ENCODE measurements at places on chromosomes 4 and X. TPM values are rescaled to one million over a fixed set of nuclear protein-coding genes. Genes with fewer than 3 reads are reported as not detected.

The PRDM5 gene
- 3.5 TPM for total RNA-seq

The SEC31A gene
- 190 TPM for total RNA-seq

The PPEF2 gene
- total RNA-seq: under 0.01 TPM

The SOX3 gene
- total RNA-seq: not detected

The NLGN4X gene
- 0.26 TPM for total RNA-seq

The SPANXB1 gene
- not detected for total RNA-seq

The CCDC160 gene
- total RNA-seq: not detected

The ANKRD50 gene
- total RNA-seq: 58.8 TPM

The CTAG2 gene
- total RNA-seq: not detected

The SORCS2 gene
- under 0.01 TPM for total RNA-seq

The CCDC120 gene
- total RNA-seq: 1.6 TPM

The GSPT2 gene
- 3.2 TPM for total RNA-seq

- DNase-seq: no peak
These were observed 178.3 kb downstream of the CHIC2 start for GRCh38 chr4:53886090-53886489.

- DNase-seq: no peak
These were observed 71.1 kb downstream of the DCLK2 start for GRCh38 chr4:150149381-150149780.

- peak; percentile 63 for DNase-seq
These were observed at the start of gene WDFY3 for GRCh38 chr4:84966382-84967242. TSS of gene WDFY3 (minus strand) at chr4:84966690. CDS start at chr4:84860591, 106,099 bp downstream.

GRCh38 chr4:159607809-159608208 is 504.9 kb downstream of the RAPGEF2 start:
- DNase-seq: no peak

DNA sequence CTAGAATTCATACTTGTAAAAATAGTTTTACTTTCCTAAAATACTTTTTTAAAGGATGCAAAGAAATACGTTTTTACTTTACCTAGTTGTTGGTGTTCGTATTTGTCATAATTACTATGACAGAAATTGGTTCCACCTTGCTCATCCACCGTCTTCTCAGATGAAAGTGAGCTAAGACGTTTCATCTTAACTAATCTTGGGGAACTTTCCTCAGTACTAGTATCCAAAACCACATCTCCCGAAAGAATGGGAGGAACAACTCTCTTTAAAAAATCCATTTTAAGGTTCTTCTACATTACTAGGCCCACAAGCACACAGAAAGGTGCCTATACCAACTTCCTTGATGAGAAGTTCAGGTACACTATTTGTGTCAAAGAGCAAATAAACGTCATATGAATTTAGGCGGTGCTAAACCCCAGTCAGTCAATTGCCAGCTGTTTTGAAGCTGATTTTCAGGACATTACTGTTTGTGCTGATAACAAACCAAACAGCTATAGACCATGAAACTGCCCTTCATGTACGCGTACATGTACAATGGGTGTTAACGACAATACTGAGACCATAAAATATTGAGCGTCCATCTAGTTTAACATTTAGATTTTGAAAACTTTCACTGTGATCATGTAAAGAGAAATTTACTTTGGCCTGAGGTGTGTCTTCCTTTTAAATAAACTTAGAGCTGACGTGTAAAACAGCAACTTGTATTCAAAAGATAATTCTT is 99.1 kb downstream of the FRYL start:
- no peak for DNase-seq

- peak; percentile 71 for DNase-seq
These were observed 75.8 kb downstream of the TSPAN7 start for GRCh38 chrX:38636949-38637819.

DNA sequence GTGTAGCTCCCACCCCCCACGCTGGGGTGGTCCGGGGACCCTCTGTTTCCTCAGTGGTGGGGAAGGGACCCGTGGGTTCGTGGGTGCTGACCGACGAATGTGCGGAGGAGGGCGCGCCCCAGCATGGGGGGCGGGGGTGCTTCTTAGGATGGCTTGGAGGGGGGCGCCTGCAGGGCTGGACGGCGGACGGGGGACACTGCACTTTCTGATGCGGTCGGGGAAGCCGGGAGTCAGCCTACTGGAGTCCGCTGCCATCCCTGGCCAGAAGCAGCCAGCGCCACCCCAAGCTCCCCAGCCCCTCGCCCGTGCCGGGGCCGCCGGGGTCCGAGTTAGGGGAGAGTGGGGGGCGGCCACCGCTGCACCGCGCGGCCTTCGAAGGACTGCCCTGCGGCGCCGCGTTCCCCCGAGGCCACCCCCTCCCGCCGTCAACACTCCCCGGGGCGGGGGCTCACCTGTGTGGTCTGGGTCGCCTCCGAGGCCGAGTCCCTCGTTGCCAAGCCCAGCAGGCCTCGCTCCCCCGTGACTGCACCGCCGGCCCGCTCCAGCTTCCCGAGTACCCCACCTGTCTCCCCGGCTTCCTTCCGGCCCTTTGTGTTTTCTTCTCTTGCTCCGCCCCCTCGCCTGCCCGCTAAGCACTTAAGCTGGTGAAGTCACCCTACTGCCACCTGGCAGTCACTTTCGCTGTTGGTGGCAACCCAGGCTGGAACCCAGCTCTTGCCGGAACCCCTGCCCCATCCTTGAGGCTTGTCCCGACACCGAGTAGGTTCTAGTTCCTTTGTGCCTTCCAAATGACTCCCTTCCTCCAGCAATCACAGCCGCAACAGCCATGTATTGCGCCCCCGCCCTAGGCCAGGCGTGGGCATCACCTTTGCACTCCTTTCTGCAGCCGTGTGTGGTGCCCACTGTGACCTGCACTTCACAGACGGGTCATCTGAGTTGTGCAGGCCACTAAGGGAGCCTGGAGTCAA is at the start of gene OCIAD2:
OCIAD2 (minus strand) TSS at position 569 of the 968 bp plus-strand sequence. CDS start 2,225 bp downstream, outside the sequence.
- DNase-seq: peak; percentile 10

DNA sequence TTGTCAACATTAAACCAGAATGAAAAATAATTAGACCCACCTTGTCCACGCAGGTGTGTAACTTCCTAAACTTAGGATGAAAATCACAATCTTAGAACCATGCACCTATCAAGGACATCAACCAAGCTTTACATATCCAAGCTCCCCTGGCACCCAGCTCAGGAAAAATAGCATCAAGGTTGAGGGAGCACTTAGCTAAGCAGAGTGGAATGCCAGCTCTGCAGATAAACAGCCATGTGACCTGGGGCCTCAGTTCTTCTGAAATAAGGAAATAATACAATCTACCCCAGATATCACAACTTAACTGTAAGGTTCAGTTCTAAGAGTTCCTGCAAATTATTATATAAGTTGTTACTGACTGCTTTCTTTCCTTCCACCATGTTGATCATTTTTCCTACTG is 64.7 kb downstream of the DHX15 start:
- DNase-seq: peak; percentile 11

- no peak for DNase-seq
These were observed 19.3 kb downstream of the DAPP1 start for GRCh38 chr4:99835942-99836341.

- DNase-seq: no peak
These were observed 83.8 kb downstream of the MOSPD2 start for GRCh38 chrX:14956813-14957582.

DNA sequence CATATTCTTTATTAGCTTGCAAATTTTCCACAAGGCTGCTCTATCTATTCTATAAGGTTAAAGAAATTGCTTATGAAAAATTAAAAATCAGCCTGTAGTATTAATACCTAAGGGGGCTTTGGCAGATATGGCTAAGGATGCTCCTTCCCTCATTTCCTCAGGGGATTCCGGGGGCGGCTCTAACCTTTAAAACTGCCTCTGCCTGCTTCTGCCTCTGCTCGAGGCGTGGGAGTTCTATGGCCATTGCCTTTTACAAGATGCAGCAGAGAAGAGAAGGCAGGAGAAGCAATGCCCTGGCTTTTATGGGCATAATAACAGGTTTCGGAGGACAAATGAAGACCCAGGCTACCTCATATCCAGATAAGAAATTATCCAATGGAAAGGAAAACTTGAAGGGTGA is 8.6 kb upstream of the CDKN2AIP start:
- DNase-seq: no peak

DNA sequence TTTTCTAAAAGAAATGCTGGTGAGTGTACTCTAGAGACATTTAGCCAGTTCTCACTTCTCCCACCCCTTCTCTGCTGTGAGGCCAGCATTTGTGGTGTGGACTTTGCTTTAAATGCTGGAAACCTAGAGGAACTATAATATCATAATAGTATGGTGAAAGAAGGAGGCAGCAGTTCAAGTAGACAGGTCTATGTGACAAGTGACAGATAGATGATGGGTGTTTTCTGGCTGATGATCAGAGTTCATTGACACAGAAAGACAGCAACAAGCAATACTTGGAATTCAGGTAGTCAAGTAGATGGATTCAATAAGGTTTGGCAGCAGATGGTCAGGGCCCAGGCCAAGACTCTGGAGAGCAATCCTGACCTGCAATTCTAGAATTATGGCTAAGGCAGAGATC is 317.5 kb downstream of the PCDH7 start:
- no peak for DNase-seq

DNA sequence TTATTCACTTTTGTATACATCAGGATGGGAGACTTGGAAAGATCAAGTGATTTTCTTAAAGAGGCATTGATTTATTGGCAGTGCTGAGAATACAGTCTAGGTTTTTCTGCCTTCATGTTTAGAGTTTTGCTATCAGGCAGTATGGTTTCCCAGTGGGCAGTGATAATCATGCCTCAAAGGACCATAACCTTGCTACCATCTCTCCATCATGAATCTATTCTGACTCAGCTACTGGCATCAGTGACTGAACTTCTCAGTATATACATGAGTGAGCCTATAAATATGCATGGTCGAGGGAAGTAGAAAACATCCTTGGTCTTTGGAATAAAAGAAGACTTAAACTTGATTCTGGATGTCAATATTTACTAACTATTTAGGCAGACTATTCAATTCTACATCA is 562.0 kb upstream of the AADAT start:
- no peak for DNase-seq

DNA sequence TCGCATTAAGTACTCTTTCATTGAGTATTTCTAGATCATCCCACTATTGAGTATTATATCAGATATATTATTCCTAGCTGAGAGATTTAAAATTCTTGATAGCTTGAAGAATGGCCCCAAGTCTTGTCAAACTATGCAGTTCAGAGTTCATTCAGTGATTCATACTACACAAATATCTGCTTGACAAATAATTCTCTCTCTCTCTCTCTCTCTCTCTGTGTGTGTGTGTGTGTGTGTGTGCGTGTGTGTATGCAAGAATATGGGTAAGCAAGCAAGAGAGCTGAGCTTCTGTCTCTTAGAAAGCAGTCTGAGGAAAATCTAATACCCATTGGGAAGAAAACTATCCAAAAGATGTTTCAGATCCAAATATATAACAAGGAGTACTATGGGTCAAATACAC is 142.0 kb downstream of the SLC10A7 start:
- no peak for DNase-seq

GRCh38 chr4:108906006-108906405 is 143.2 kb upstream of the ETNPPL start:
- no peak for DNase-seq

DNA sequence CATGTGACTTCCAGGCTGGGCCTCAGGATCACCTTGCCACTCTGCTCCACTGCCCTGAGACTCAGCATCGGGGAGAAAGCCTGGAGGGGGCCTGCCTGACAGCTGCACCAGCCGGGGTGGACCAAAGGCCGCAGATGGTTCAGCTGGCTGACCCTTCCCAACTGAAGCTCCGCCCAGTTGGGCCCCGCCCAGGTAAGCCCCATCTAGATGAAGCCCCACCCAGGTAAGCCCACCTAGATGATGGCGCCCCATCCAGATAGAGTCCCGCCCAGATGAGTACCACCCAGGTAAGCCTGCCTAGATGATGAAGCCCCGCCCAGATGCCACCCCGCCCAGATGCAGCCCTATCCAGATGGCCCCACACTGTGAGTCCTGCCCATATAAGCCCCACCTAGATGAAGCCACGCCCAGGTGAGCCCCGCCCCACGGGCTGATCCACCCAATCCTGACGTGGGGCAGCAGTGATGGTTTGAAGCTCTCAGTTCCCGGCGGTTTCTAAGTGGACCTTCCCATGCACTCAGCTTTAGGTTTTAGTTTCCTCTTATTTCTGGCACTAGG is 10.0 kb downstream of the ZFYVE28 start:
- no peak for DNase-seq

DNA sequence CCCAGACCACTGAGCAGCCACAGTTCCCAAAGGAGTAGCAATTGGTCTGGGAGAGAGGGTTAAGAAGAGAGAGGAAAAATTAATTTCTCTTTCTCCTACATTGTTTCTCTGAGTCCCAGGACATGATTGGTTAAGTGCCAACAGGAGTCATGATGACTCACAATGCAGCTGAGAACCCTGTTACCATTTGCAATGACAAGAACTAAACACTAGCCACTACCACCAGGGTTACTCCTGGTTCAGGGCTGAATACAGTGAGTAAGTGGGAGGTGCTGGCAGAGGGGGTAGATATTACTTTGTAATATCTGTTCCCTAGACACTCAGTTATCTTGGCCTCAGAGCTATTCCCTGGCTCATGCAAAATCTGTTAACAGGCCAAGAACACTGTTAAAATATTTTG is 18.0 kb downstream of the ETDC start:
- DNase-seq: no peak

- DNase-seq: no peak
These were observed 29.8 kb upstream of the SH3D19 start for GRCh38 chr4:151355155-151355554.

DNA sequence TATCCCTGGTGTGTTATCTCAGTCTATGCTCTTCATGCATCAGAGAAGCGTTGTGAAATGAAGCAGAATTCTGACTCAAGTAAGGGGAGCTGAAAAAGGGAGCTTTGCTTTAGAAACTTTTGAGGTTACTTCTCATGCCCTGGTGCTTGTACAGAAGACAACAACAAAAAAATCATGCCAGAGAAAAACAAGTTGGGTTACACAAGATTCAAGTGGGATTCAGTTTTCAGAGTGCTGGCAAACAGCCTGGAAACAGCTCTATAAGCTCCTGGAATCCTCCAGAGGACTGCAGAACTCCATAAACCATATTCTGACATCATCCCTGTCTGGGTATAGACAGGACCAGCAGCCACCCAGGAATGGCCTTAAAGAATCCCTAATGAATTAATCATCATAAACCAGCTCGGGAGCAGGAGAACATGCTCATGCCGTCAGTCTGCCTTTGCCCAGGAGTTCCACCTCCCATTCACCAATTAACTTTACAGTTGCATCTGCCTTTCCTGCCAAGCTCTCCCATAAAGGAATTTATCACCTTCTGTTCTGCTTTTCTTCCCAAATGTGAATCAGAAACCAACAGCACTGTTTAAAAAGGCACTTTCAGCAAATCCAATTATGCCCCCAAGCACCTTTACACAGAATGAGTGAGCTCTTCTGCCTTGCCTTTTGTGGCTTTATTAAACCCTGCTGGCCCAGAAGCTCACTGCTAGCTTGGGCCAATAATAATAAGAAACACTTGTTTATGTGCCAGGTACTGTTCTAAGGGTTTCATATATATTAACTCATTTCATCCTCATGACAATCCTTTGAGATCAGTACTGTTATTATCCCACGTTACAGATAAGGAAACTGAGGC is 54.5 kb upstream of the FBXW7 start:
- no peak for DNase-seq

- no peak for DNase-seq
These were observed 10.7 kb downstream of the TENT5D start for GRCh38 chrX:80430826-80431504.

GRCh38 chr4:153110739-153111138 is 93.5 kb upstream of the TRIM2 start:
- no peak for DNase-seq
